ENCODE measurements at places on chromosomes 1 and 21. TPM values are rescaled to one million over a fixed set of nuclear protein-coding genes. Genes with fewer than 3 reads are reported as not detected.

- H3K27me3 ChIP-seq = no peaks in the 10 kb centered on the region
- H3K36me3 ChIP-seq = no peaks in the 10 kb centered on the region
- DNase-seq = no peak
- H3K4me1 ChIP-seq = peaks cover 20% of the 10 kb centered on the region
- H3K27ac ChIP-seq = peak overlapping the region; percentile 96
These were observed 6.0 kb downstream of the MIER1 start for GRCh38 chr1:66930823-66931174.

Gene CFHR4
- not detected for total RNA-seq

DNA sequence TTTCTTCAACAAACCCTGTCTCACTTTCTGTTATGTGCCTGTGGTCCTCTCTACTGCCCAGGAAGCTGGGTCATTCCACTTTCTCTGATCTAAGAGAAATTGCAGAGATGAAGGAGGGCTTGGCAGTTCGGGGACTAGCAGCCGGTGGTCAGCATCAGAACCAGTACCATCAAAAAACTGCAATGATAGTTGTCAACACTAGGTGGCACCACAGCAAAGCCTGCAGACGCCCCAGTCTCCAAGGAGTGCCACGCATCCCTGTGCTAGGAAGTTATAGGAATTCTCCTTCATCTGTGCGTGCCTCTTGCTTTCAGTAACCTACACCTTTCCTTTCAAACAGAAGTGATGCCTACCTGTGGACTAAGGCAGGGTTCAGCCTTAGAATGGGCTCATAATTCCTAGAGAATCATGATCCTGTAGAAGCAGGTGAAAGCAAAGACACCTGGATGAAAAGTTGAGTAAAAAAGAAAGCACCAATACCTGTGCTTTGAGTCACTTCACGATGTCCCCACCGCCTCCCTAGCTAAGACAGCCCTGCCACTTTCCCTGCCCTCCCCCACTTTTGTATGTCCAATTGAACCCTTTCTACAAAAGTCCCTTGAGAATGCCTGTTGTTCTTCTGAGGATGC lies 129.2 kb downstream of the ADAMTS1 start:
- H3K4me1 ChIP-seq = no peaks in the 10 kb centered on the region
- H3K4me3 ChIP-seq = no peak overlapping the region
- no peak overlapping the region for H3K27ac ChIP-seq
- no peaks in the 10 kb centered on the region for H3K36me3 ChIP-seq

DNA sequence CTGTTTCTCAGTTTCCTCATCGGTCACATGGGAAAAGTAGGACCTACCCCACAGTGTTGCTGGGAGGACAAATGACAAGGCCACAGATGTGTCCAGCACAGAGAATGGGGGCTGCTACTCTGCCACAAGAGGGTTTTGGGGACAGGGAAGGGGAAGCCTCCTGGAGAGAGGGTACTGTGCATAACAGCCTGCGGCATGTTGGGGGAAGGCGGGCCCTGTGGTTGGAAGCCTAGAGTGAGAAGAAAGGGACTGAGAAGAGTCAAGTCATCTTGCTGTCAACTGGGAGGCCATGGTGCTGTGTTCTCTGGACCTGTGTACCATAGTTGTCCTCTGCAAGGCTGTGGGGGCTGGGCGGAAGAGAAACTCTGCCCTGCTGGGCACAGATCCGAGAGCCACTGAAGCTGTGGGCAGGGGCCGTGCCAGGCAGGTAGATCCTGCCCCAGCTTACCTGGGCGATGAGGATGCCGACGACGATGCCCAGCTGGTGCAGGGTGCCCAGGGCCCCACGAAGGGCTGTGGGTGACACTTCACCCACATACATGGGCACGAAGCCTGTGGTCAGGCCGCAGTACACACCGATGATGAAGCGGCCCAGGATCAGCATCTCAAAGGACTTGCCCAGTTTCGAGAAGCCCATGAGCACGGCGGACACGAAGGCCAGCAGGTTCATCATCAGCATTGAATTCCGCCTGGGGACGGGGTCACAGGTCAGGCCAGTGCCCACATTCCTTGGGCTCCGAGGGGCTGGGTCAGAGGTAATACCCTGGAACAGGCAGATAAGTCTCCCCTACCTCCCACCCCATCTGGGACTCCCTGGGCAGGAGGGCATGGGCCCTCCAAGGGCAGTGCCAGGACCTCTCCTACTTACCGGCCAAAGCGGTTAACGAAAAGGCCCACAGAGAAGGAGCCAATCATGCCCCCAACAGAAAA lies 28.2 kb downstream of the SLC2A1 start:
- H3K4me3 ChIP-seq = no peak overlapping the region
- no peaks in the 10 kb centered on the region for H3K27me3 ChIP-seq
- H3K27ac ChIP-seq = peak overlapping the region; percentile 87
- no peak for DNase-seq

Gene RHOU
- 33.3 TPM for total RNA-seq

DNA sequence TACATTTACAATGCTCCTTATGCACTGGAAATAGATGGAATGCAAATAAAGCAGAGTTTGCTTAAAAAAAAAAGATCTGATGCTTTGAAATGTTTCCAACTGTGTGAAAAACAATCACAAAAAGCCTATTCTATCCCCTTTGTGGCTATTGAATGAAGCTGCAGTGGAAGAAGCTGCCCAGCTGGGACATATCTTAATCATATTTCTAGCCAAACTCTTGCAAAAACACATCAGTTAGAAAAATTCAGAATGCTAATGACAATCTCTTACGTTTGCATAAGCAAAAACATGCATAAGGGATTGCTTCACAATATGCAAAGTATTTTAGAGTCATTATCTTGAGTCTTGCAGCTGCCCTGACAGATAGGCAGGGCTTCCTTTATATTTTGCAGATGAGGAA lies 526.4 kb upstream of the USP24 start:
- no peaks in the 10 kb centered on the region for H3K27me3 ChIP-seq
- DNase-seq = no peak
- H3K27ac ChIP-seq = no peak overlapping the region
- no peak overlapping the region for H3K4me3 ChIP-seq
- H3K4me1 ChIP-seq = no peaks in the 10 kb centered on the region

Gene FCRL6
- 1.4 TPM for total RNA-seq

GRCh38 chr1:167121375-167122120 lies 27.7 kb downstream of the STYXL2 start:
- H3K27me3 ChIP-seq = no peaks in the 10 kb centered on the region
- H3K27ac ChIP-seq = peak overlapping the region; percentile 64
- DNase-seq = peak; percentile 87
- H3K4me3 ChIP-seq = peak overlapping the region; percentile 39

Gene FAM3B
- not detected for total RNA-seq

Gene CTH
- total RNA-seq = 3.4 TPM

Gene STIL
- 3.4 TPM for total RNA-seq

DNA sequence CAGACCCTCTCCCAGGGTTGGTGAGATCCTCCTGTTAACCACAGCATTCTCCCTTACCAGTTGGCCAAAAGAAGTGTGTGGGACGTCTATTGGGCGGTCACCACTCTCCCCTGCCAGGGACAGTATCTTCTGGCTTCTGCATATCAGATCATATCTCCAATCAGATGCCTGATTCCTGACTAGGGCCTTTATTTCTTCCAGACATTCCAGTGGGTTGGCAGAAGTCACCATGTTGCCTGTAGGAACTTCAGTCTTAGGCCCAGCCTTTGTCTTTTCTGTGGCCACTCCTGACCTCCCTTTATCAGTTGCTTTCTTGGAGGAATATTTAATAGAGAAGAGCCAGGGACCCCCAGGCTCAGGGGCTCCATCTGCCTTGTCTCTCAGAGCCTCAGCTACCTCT lies 130.4 kb upstream of the F3 start:
- DNase-seq = no peak
- H3K4me3 ChIP-seq = no peak overlapping the region
- H3K4me1 ChIP-seq = no peaks in the 10 kb centered on the region
- H3K27ac ChIP-seq = no peak overlapping the region
- no peaks in the 10 kb centered on the region for H3K36me3 ChIP-seq

Gene OLIG2
- not detected for total RNA-seq

DNA sequence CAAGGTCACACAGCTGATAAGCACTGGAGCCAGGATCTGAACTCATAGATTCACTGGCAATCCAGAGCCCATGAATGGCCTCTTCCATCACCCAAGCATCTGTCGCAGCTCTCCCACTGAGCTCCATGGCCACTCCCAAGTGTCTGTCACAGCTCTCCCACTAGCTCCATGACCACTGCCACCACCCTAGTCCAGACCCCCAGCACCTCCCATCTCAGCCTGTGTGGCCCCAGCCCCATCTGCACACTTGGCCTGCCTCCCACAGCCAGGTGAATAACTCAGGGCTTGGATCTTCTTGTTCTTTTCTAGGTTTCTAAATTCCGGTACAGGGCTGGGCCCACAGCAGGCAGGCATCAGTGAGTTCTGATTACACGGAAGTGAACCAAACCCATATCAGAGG lies 76.0 kb downstream of the GLIS1 start:
- H3K36me3 ChIP-seq = no peaks in the 10 kb centered on the region
- H3K27ac ChIP-seq = no peak overlapping the region
- no peak for DNase-seq
- H3K27me3 ChIP-seq = no peaks in the 10 kb centered on the region
- no peaks in the 10 kb centered on the region for H3K4me1 ChIP-seq

Gene NGF
- total RNA-seq = not detected

- no peaks in the 10 kb centered on the region for H3K4me1 ChIP-seq
- no peak overlapping the region for H3K27ac ChIP-seq
- no peaks in the 10 kb centered on the region for H3K36me3 ChIP-seq
- no peaks in the 10 kb centered on the region for H3K27me3 ChIP-seq
These were observed 14.6 kb downstream of the PALMD start for GRCh38 chr1:99660496-99660895.

Gene PLA2G2D
- not detected for total RNA-seq

- peaks cover 33% of the 10 kb centered on the region for H3K27me3 ChIP-seq
- peaks cover 3% of the 10 kb centered on the region for H3K4me1 ChIP-seq
These were observed 39.5 kb downstream of the TRIM11 start for GRCh38 chr1:228366866-228367741.

Gene KCNT2
- 0.96 TPM for total RNA-seq

- H3K36me3 ChIP-seq = peaks cover 8% of the 10 kb centered on the region
- H3K4me3 ChIP-seq = peak overlapping the region; percentile 99
- H3K27ac ChIP-seq = peak overlapping the region; percentile 100
- H3K4me1 ChIP-seq = peaks cover 19% of the 10 kb centered on the region
- peak; percentile 44 for DNase-seq
These were observed 657 bp upstream of the HNRNPU start for GRCh38 chr1:244865028-244865371.

Gene DCST1
- 0.41 TPM for total RNA-seq

DNA sequence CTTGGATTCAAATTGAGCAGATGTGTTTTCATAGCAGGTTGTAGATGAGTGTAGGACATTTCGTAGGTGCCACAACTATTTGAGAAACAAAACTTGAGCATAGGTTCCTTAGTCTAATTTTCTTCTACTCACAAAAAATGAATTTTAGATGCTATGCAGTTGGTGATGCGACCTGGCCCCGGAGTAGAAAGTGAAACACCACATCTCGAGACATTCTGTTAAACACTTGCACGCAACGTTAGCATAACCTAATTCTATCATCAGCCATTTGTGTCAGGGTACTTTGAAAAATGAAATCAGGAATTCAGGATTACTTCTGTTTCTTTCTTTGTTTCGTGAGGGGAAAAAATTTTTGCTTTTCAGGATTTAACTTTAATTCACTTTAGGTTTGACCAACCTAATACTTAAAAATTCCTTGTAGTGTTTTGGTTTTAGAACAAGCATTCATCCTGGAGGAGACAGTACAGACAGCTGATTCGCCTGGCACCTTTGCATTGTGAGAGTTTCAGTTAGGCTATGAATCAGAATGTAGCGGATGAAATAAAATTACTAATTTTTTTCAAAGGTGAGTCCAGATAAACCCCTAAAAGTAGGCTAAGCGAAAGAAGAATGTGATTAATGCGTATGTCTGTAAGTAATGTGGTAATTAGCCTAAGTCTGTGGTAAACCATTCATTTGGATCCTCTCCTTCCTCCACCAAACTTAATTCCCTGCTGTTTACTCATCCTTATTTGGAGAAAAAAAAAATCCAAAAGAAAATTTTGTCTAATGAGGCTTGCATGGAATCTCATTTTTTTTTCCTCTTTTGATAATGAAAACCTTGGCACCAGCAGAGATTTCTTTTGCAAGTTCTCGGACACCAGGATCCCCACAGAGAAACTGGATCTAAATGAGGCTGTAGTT lies 44.9 kb downstream of the MAP3K21 start:
- H3K36me3 ChIP-seq = no peaks in the 10 kb centered on the region
- H3K4me1 ChIP-seq = no peaks in the 10 kb centered on the region
- no peak for DNase-seq
- no peaks in the 10 kb centered on the region for H3K27me3 ChIP-seq
- no peak overlapping the region for H3K4me3 ChIP-seq

- H3K4me1 ChIP-seq = peaks cover 15% of the 10 kb centered on the region
- DNase-seq = no peak
- H3K27me3 ChIP-seq = peaks cover 4% of the 10 kb centered on the region
These were observed 8.3 kb upstream of the COL16A1 start for GRCh38 chr1:31712068-31712467.

Gene OPTC
- not detected for total RNA-seq

- no peaks in the 10 kb centered on the region for H3K27me3 ChIP-seq
- peaks cover 10% of the 10 kb centered on the region for H3K4me1 ChIP-seq
- no peak overlapping the region for H3K27ac ChIP-seq
- H3K4me3 ChIP-seq = no peak overlapping the region
These were observed 10.9 kb downstream of the RNF11 start for GRCh38 chr1:51247022-51247421.

DNA sequence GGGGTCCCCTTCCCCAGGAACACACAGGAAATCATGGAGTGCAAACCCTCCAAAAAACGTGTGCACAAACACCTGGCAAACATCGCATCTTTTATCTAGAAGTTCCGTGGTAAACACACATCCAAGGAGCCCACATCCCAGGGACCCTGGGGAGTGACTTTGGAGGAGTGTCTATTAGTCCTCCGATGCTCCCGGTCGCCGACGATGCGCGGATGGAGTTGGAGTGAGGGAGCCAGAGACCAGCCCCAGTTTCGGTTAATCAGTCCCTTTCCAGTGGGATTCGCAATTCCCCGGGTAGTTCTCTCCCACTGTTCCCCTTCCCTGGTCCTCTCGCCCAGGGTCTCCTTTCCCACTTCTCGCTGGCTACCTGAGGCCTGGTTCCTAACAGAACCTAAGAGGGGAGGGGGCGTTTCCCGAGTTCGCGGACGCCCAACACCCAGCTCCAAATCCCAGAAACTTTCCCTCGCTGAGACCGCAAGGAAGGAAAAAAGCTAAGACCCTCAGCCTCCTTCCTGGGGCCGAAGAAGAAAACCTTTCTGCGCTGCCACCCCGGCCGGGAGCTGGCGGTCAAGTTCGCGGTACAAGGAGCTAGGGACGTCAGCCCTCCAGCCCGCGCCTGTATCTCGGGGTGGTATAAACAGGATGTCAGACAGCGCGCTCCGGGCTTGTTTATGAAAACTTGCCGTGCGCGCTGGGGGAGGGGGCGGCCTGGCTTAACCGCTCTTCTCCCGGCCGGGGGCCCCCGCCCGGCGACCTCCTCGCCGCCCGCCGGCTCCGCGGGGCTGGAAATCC lies 787 bp downstream of the JAK1 start:
- H3K27ac ChIP-seq = peak overlapping the region; percentile 98
- no peaks in the 10 kb centered on the region for H3K27me3 ChIP-seq
- peak; percentile 75 for DNase-seq
- H3K36me3 ChIP-seq = no peaks in the 10 kb centered on the region

Measured in transverse colon (tissue), 4 donors.